ENCODE measurements at places on chromosomes 12 and 14.

DNA sequence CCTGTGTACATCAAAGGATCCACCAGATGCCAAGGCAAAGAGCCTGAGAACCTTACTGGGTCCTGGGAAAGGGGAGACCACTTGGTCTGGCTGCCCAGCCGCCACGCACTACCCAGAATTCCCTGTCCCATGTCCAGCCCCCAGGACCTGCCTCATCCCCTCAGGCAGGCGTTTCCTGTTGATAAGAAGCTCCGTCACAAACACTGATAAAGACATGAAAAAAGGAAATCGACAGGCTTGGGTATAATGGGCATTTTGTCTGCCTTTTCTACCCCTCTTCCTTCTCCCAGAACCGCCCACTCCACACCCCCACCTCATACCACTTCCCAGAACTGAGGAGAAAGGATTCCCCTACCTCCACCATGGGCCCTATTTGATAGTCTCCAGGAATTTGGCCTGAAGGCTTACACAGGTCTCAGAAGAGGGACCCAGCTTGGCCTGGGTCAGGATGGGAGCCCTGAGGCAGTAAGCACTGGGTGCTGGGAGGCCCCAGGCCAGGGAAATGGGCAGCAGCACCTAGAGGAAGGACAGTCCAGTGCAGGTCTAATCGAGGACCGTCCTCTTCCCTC lies 18.8 kb downstream of the ACVRL1 start:
- no peak for DNase-seq

- no peak for DNase-seq
Measured at GRCh38 chr14:58401587-58401986, 5.9 kb downstream of the TOMM20L start.

DNA sequence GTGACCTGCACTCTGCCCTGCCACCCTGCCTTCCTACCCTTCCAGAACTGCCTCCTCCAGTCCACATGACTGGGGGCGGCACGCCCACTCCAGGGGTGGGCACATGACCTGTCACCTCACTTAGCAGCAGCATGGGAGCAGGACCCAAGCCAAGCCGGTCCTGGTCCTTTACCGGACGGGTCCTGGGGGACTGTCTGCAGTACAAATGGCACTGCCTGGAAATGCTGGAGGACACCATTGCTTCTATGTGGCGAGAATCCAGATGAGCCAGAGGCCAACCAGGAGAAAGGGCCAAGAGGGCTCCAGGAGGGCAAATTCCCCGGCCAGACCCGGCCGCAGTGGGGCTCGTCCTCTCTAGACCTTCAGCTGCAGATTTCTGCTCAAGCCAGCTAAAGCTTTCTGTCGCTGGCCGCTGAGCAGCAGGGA lies 33.1 kb downstream of the ITPK1 start:
- no peak for DNase-seq

- DNase-seq, result peak; percentile 72
Measured at GRCh38 chr12:66538970-66539369, 139.9 kb downstream of the GRIP1 start.

DNA sequence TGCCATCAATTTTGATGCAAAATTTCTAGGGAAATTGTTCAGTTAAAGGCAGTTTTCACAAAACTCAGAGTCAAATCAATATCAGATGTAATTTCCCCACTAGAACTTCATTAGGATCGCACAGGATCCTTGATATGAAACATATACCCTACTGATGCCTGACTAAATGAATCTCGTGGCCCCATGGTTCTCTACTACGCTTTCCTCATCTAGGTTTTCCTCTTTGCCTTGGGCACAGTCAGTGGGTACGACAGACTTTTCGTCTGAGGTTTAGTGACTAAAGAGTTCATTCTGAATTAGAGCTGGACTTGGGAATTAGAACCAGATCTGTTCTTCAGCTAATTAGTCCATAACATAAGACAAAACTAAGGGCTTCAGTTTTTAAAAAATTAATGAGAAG lies 42.5 kb upstream of the GNPNAT1 start:
- DNase-seq, result no peak

- DNase-seq, result no peak
Measured at GRCh38 chr14:53963320-53964227, 6.9 kb upstream of the BMP4 start.

DNA sequence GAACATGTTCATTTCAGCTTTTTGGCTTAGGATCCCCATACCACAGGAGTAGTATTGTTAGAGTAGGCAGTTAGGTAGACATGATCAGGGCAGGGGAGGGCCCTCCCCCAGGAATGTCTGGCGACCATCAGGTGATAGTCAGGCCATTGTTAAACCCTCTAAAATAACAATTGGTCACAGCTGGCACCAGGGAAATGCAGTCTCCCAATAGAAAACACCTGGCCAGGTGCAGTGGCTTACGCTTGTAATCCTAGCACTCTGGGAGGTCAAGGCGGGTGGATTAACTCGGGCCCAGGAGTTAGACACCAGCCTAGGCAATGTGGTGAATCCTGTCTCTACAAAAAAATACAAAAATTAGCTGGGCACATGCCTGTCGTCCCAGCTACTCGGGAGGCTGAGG lies 187.1 kb downstream of the MON2 start:
- DNase-seq, result no peak

DNA sequence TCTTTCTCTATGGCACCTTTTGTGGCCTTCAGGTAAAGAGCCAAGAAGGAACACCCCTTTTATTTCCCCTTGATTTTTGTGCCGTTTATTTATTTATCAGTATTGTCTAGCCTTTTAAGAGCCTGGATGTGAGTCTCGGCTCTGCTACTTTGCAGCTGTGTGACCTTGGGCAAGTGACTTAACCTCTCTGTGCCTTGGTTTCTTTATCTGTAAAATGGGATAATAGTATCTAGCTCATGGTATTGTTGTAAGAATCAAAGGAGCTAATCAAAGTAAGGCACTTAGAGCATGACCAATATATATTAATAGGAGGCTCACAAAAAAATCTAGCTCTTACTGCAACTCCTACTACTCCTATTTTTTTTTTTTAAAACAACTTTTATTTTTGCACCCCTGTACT lies 179.7 kb downstream of the CHST11 start:
- no peak for DNase-seq

GRCh38 chr12:52029685-52030084 lies 21.6 kb upstream of the NR4A1 start:
- peak; percentile 19 for DNase-seq

DNA sequence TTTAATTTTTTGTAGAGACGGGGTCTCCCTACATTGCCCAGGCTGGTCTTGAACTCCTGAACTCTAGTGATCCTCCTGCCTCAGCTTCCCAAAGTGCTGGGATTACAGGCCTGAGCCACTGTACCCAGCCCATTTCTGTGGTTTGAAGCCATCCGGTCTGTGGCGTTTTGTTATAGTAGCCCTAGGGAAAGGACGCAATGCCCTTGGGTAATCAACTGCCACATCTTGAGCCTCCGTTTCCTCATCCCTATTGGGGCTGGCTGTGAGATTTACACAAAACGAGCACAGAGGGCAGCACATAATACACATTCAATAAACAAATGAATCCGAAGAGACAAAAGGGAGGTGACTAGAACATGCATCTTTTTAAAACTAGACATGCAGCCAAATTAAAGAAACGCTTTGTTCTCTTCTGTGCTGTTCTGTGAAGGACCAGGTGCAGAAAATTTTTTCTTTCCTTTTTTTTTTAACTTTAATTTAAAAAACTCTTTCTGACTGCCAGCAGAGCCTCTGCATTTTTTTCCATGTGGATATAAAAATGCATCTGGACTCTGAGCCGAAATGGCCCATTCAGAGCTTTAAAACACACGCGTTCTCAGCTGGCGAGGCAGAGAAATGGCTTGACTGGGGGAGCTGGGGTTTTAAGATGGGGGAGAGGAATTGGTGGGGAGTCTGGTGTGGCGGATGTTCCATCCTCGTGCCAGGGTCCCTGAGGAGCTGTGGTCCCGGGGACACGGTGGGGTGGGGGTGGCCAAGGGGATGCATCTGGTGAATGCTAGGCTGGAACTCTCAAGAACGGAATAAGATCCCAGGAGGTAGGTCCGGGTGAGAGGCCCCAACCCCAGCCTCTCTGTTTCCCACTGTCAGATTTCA lies 119.0 kb downstream of the RBM19 start:
- no peak for DNase-seq

GRCh38 chr12:97246368-97246767 lies 216.2 kb upstream of the RMST start:
- no peak for DNase-seq
